ENCODE measurements at places on chromosomes 4 and X.

DNA sequence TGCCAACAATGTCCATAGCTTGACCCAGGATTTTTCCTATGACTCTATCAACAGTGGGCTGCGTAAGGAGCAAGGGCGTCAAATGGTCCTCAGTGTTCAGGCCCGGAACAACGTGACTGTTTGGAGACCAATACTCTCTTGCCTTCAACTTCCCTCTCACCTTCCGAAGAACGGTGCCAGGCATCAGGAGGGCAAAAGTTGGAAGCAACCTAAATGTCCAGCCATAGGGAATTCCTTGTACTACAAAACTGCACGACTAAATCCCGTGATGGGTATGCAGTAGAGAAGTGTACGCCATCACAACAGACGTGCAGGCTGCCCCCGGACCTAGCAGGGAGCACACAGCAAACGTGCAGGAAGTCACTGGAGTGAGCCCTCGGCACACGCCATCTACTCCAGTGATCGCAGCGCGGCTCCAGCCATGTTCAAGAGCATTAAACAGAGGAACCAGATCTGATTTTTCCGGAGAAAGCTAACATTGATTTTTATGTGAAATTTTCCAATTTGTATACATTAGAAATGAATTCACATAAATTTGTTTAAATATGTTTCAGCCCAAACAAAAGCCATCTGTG, 79.0 kb downstream of the JAKMIP1 start:
- DNase-seq: no peak

DNA sequence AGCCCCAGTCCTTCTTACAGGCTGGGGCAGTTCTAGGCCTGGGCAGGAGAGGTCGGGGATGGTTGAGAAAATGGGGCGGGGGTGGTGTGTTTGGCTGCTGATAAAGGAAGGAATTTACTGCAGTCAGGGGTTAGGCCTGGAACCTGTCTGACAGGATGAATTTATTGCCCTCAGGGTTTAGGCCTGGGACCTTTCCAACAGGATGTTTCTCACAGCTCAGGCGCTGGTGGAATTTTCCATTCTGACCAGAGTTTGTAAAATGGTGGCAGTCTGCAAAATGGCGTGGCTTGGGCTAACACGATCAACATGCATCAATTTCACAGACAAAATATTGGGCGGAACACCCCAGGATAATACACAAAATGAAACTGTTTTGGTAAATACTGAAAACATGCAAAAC, 83.5 kb upstream of the SPIN4 start:
- no peak for DNase-seq

DNA sequence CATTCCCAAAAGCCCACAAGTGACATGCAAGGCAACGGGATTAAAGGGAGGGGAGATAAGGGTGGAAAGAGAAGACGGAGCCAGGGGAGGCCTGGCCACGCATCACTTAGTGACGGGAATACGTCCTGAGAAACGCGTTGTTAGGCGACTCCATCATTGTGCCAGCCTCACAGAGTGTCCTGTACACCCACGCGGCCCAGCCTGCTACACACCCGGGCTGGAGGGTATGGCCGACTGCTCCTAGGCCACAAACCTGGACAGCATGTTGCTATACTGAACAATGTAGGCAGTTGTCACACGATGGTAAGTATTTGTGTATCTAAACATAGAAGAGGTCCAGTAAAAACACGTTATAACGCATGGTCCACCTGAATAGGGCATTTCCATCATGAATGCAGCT, 23.4 kb downstream of the NSG1 start:
- DNase-seq: no peak

- no peak for DNase-seq
Observed at GRCh38 chr4:90996813-90997212, 869.6 kb downstream of the CCSER1 start.

- peak; percentile 70 for DNase-seq
Observed at GRCh38 chr4:158015241-158015640, 157.6 kb downstream of the GASK1B start.

DNA sequence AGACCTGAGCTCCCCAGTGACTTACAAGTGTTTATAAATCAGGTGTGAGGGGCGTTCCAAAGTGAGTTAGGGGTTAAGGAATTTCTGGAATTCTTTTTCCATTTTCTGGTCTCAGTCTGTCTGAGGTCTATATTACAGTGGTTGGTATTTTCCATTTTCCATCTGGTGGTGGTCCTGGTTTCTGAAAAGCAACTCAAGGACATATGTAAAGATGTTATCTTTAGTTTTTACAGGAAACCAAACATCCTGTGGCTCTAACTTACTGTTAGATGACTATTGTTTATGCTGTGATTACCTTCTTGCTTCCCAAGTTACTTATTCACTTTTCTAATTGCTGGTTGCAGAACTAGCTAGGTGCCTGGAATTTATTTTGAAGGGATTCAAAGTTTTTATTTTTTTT, 53.5 kb upstream of the IL21 start:
- no peak for DNase-seq

GRCh38 chrX:37817176-37817575, 30.2 kb downstream of the DYNLT3 start:
- no peak for DNase-seq

GRCh38 chr4:24805067-24805466, 9.7 kb downstream of the SOD3 start:
- DNase-seq: no peak

- peak; percentile 77 for DNase-seq
Observed at GRCh38 chr4:148007314-148007760, 275.4 kb downstream of the ARHGAP10 start.

GRCh38 chr4:173682609-173683008, 152.6 kb upstream of the HAND2 start:
- DNase-seq: no peak

DNA sequence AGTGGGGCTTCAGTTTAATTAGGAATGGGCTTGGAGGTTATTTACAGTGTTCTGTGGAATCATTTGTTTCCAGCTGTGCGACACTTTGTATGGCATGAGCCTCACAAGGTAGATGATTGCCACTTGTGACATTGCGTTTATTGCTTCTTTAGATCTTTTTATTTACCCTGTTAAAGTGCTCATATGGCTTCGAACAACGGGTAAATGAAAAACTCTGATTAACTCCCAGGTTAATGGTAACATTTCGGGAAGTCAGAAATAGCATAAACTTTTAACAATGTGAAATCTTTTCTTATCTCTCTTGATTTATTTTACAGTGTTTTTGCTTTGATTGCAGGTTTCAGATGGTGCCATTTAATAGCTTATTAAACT, 494.3 kb downstream of the IDS start:
- no peak for DNase-seq

DNA sequence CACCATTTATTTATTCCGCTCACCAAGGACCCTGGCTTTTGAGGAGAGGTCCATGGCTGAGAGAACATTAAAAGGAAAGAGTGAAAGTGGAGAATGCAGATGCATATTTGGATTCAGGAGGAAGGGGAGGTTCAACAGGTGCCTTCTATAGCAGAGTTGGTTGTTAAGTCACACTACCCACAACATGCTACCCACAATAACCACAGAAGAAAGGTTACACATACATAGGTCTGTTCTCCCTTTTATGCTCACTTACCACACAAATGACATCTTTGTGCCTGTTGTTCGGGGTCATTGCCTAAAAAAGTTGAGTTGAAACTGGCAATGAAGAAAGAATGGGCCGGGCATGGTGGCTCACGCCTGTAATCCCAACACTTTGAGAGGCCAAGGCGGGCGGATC, 587.4 kb downstream of the RPA4 start:
- no peak for DNase-seq

DNA sequence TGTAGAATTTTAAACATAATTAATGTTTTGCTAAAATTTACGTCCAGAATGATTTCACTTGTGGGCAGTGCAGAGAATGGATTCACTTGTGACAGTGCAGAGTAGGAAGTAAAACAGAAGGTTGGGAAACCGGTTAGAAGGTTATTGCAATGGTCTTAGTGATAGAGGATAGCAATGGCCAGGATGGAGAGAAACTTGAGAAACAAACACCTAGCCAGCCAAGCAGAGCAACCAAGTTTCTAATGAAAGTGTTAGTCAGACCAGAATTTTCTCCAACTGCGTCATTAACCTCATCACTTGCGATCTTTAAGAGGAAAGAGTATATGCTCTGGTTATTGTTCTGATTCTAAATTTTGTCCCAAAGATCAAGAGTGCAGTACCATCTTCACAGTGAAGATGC, 50.0 kb upstream of the TBC1D9 start:
- no peak for DNase-seq
